ENCODE measurements at places on chromosomes 6 and 20.

- no peak for DNase-seq
Observed at GRCh38 chr6:26475823-26476729, 18.3 kb downstream of the BTN2A1 start.

- peak; percentile 42 for DNase-seq
Observed at GRCh38 chr6:36594816-36595643, 868 bp downstream of the SRSF3 start.

- DNase-seq = no peak
Observed at GRCh38 chr6:116359131-116359530, 11.6 kb upstream of the DSE start.

- DNase-seq = no peak
Observed at GRCh38 chr20:13610184-13610583, 28.5 kb downstream of the TASP1 start.

DNA sequence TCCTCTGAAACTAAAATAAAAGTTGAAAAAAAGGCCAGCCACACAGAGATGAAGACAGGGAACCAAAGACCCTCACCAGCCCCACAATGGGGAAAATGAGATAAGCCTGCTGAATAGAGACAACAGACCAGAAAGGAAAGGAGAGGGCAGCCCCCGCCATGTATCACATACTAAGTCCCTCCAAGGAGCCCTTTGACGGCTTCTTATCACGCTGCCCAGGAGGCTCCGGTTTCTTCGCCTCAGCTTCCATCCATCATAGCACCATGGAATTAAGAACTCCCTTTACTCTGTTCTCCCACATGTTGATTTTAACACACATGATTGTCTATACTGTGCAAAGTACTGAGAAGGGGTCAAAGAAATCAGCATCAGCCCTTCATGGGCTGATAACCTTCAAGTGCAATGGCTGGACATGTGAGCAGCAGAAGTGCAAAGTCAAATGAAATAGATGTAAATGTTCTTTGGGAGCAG, 54.9 kb downstream of the MAP3K5 start:
- no peak for DNase-seq

- DNase-seq = no peak
Observed at GRCh38 chr20:2515203-2515602, 6.5 kb upstream of the ZNF343 start.

DNA sequence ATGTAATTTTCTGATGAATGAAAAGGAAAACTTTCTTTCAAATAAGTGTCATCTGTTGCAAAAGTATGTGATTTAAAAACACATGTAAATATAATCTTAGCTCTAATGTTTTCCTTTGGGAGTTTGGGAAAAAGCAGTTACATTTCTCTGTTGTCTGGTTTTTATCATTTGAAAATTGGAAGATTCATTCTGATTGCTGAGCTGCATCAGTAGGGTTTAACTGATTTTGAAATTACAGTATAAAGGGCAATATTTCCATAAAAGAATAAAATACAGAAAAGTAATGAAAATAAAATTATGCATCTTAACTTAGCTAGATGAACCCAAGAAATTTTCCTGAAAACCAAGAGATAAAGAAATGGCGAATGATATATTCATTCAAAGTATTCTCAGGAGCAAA, 57.8 kb downstream of the MAP7 start:
- DNase-seq = no peak

- no peak for DNase-seq
Observed at GRCh38 chr6:1724616-1725015, 114.9 kb downstream of the FOXC1 start.

- no peak for DNase-seq
Observed at GRCh38 chr6:116352515-116353471, 18.0 kb upstream of the DSE start.

DNA sequence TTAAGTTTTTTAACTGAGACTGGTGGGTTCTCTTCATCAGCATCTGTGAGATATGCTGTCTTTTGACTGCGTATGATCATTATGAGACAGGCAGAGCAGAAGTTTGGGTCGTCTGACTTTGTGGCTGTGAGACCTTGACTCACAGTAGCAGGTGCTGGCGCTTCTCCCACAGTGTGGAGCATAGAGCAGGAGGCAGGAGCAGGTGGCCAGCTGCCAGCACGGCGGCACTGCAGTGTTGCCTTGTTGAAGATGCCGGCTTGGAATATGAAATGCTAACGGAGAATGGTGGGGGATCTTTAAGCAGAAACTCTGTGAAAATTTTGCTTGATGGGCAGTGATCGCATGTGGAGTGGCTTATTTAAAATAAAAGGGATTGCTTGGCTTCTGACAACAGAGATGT, 105.0 kb downstream of the TIAM2 start:
- no peak for DNase-seq

DNA sequence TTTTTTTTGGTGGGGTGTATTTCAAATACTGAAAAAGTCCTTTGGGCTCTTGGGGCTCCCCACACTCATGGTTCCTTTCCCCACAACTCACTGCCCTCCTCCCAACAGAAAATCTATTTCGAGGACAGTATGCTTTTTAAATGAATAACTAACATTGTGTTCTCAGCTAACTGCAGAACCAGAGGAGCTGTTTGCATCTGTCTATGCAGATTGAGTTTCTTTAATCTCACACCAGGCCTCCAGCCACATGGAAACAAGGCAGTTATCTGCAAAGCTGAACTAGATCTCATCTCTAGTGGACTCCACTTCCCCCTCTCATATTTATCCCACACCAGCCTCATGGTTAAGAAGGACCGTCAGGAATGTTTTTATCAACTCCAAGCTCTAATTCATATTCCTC, 955.1 kb downstream of the KIF16B start:
- DNase-seq = no peak

- no peak for DNase-seq
Observed at GRCh38 chr20:9409352-9409751, 105.0 kb upstream of the LAMP5 start.

Measured in dorsolateral prefrontal cortex (tissue), 122 donors.